ENCODE measurements at places on chromosomes 12 and 14.

- DNase-seq, result peak; percentile 59
These were observed 117.5 kb downstream of the DYRK2 start for GRCh38 chr12:67765776-67766766.

GRCh38 chr14:50839048-50839447 lies 8.1 kb upstream of the NIN start:
- no peak for DNase-seq

- no peak for DNase-seq
These were observed 203.7 kb upstream of the NUDT4 start for GRCh38 chr12:93174048-93174447.

DNA sequence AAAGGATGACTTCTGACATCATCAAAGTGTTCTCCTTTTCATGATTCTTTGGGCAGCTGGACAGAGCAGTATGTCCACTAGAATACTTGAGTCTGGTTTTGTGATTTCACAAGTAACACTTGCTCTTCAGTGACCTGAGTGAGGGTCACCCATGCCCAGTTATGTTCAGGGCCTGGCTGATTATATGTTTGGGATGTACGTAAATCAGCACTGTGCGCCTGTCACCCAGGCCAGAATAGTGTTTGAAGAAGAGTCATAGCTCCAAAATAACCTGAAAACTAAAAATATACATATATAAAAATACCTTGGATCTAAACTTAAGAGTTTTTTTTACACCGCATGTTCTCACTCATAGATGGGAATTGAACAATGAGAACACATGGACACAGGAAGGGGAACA lies 3.8 kb downstream of the BICD1 start:
- DNase-seq, result no peak

- no peak for DNase-seq
These were observed 1.0 kb downstream of the NUAK1 start for GRCh38 chr12:106137530-106138356.

GRCh38 chr12:19896534-19896933 lies 457.2 kb downstream of the AEBP2 start:
- no peak for DNase-seq

- no peak for DNase-seq
These were observed 20.3 kb downstream of the R3HDM2 start for GRCh38 chr12:57410534-57410933.

DNA sequence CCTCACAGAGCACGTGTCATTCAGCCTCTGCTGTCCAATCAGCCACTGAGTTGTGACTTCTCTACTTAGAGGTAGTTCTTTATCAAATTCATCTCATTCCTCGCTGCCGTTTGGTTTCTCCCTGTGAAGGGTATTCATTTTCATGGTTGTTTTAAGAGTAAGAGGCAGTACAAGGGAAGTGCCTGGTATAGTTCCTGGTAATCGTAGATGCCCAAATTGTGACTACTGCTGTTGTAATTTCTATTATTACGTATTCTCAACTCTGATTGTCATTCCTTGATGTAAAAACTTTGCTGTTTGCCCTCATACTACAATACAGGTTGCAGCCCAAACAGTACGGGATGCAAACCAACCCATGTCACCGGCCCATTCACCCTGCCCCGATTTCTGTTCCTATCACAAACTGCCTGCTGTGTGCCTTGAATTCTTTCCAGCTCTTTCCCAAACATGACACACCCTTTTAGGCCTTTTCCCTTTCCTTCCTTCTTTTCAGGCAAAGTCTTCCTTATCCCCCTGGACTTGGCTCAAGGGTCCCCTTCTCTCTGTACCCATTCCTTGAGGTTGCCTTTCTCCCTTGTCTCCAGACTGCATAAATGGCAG lies 93.0 kb downstream of the SLC25A47 start:
- no peak for DNase-seq

DNA sequence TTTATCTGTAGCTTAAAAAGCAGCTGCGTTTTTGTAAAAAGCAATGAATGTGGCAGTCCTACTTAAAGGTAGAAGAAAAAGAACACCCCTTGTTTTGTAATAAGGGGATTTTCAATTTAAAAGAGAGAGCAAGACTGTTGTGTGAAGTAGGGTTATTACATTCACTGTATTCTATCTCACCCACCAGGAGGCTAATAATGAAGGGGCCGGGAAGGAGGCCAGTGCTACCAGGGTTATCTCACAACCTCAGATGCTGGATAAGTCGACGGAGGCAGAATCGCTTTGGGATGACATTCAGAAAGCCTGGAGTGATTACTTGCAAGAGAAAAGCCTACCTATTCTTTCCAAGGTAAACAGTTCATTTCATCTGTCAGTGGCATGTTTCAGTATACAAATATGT lies 97.7 kb downstream of the RMST start:
- DNase-seq, result no peak

GRCh38 chr12:90029317-90029716 lies 320.7 kb upstream of the ATP2B1 start:
- DNase-seq, result no peak

GRCh38 chr12:110537605-110538409 lies 35.7 kb downstream of the RAD9B start:
- no peak for DNase-seq

DNA sequence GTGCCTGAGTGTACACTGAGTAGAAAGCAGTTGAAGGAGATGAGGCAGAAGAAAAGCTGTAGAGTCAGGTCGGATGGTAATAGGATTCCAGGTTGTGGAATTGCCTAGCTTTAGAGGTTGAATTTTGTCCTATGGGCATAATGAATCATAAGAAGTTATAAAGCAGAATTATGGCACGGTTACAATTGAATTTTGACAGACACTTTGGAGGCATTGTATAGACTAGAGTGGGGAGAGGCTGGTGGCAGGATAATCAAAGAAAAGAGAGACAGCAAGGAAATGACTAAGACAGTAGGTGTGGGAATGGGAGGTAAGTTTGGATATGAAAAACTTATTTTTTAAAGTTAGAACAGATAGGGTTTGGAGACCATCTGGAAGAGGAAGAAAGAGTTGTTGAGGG lies 102.6 kb downstream of the NTN4 start:
- DNase-seq, result no peak

- peak; percentile 4 for DNase-seq
These were observed 289.9 kb upstream of the KITLG start for GRCh38 chr12:88870000-88870737.

GRCh38 chr14:49483268-49483667 lies 102.9 kb downstream of the RPS29 start:
- no peak for DNase-seq

DNA sequence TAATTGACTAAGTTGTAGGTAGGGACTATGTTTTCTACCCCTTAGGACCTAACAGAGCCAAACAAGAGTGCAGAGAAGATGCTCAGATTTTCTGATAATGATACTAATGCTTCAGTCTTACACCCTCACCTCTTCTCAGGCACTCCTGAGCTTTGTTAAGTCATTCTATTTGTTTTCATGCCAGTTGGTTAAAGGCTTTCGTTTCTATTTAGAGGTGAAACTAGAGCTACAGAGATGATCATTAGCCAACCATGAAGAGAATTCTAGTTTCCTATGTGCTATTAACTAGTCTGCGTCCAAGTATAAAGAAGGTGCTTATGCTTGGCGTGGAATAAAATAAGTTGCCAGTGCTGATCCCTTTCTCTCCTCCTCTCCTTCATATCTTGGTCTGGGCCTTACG lies 34.6 kb upstream of the PYGL start:
- no peak for DNase-seq

- no peak for DNase-seq
These were observed 3.9 kb upstream of the TBC1D30 start for GRCh38 chr12:64820593-64820992.

GRCh38 chr12:100672075-100672592 lies 98.7 kb downstream of the GAS2L3 start:
- DNase-seq, result peak; percentile 50

GRCh38 chr12:76020731-76021672 lies 10.6 kb downstream of the PHLDA1 start:
- peak; percentile 90 for DNase-seq

DNA sequence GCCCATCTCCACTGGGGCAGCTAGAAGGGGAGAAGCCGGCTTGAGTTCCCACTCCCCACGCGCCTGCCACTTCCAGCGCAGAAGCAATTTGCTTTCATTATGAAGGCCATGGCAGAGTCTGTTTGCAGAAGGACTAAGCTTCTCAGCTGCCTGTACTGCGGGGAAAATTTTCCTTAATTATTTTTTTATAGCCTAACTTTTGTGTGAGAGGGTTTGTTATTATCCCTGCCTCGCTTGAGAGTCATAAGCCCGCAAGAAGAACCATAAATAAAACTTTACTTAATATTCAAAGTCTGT lies 56.0 kb upstream of the DLK1 start:
- no peak for DNase-seq

GRCh38 chr12:100733817-100734593 lies 60.6 kb upstream of the ANO4 start:
- DNase-seq, result no peak

DNA sequence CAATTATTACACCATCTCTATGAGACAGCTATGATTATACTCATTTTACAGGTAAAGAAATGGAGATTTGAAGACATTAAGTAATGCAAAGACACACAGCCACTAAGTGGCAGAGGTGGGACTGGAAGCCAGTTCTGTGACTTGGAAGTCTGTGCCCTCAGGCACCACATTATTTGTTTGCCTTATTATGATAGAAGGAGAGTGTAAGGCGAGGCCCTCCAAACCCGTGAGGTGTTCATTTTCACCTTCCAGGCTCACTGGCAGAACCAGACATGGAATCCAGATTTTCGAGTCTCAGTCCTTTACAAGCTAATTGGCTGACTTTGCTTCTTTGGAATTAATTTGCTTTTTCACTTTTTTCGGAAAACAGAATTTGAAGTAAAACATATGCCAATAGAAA lies 107.9 kb downstream of the CAND1 start:
- no peak for DNase-seq

DNA sequence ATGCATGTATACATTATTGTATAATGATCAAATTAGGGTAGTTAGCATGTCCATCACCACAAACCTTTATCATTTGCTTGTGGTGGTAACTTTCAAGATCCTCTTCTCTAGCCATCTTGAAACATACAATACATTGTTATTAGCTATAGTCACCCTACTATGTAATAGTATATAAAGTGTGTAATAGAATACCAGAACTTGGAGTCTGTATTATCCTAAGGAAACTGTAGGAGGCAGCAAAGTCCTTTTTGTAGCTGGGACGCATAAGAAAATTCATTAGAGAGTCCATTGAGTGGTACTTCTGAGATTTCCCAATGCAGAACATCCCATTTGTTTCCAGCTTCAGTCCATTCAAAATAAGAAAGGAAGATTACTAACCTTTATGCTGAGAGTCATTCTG lies 325.9 kb upstream of the LRFN5 start:
- no peak for DNase-seq

DNA sequence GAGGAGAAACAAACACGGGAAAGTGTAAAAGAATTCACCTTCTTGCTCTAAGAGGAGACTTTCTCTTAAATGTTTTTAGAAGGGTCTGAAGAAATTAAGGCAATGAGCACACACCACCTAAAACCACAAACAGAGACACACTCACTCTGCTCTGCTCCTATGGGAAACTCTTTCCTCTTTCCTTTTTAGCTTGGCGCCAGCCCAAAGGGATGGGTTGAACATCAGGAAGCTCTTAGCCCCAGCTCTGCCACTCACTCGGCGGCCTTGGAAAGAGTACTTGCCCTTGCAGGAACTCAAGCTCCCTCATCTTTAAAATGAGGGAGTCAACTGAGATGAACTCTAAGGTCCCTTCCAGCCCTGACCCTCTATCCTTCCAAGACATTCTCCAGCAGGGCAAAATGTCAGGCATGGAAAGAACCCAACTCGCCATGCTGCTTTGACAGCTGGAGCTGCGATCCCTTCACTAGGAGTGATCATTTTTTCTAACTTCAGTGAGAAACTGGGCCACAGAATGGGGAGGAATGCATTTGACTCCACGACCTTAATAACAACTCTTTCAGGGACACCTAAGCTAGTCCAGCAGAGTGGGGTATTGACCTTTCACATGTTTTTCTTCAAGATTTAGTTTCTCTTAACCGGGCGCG lies 980 bp upstream of the RNASE8 start:
- DNase-seq, result no peak

- DNase-seq, result no peak
These were observed 91.0 kb downstream of the TBX3 start for GRCh38 chr12:114592946-114593345.

DNA sequence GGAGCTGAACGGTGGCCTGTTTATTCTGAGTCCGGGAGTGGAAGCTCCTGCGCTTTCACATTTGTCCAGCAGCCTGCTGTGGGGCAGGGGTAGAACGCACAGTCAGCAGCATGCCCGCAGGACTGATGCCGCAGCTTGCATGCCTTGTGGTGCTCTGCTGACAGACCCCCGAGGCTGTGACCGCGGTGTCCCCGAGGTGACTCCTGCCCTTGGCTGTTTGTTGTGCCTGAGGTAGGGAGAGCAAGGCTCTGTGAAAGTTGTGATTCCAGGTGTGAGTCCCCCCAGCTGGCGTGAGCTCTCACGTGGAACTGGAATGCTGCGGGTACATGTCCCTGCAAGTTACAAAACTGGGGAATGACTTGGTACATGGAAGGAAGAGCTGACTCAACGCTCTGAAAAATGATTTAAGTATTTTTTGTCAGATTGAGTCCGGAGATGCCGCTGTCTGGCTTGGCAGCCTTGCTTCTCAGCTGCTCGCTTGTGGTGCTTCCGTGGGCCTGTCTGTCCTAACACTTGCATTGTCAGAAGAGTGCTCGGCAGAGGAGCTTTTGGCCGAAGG lies 18.1 kb downstream of the MLXIP start:
- no peak for DNase-seq

GRCh38 chr14:103856105-103856504 lies 8.7 kb upstream of the PPP1R13B start:
- DNase-seq, result no peak

DNA sequence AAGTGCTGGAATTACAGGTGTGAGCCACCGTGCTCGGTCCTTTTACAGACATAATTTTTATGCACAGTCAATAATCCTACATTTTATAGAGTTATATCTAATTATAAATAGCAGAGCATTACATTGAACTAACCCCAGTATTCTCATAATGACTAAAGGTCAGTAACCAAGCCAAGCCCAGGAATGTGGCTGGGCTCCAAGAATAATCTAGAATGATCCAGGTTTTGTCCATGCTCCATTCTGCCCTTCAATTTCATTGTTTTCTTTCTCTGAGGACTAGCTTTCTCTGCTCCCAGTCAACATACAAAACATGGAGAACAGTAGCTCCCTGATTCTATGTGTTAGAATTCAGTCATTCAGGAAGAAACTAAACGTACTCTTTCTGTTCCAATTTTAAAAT lies 92.1 kb upstream of the KRR1 start:
- DNase-seq, result no peak

DNA sequence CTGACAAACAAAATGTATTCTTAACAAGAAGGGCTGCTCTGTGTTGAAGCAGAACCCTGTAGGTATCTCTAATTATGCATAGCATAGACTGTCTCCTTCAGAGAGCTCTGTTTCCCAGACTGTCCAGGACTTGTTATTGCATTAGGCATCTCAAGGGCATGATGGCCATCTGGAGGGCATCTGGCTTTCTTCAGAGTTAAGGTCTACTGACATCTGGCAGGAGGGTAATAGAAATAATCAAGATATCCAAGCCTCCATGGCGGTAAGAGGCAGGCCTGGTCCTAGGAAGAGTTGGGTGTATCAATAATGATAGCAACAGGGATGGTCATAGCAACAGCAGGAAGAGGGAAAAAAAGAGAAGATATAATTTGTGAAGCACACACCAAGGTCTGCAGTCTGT lies 161.2 kb downstream of the TTC8 start:
- no peak for DNase-seq

- DNase-seq, result no peak
These were observed 33.8 kb downstream of the DCP1B start for GRCh38 chr12:1970331-1970900.

All from suppressor macrophage treated with lipopolysaccharide for 1 hour (primary cell).